ENCODE measurements at places on chromosomes 16 and 17. TPM values are rescaled to one million over a fixed set of nuclear protein-coding genes. Genes with fewer than 3 reads are reported as not detected.

DBF4B gene
- 25.3 TPM for total RNA-seq

HIGD1B gene
- total RNA-seq = not detected

TBX4 gene
- total RNA-seq = 0.30 TPM

TEFM gene
- total RNA-seq = 23.5 TPM

GNAO1 gene
- 0.61 TPM for total RNA-seq

SLC5A11 gene
- total RNA-seq = 0.24 TPM

ZFP3 gene
- 0.77 TPM for total RNA-seq
